ENCODE measurements at places on chromosomes 6 and 20.
A peak's percentile ranks its signal among the peaks of the same experiment; 100 is the strongest.

DNA sequence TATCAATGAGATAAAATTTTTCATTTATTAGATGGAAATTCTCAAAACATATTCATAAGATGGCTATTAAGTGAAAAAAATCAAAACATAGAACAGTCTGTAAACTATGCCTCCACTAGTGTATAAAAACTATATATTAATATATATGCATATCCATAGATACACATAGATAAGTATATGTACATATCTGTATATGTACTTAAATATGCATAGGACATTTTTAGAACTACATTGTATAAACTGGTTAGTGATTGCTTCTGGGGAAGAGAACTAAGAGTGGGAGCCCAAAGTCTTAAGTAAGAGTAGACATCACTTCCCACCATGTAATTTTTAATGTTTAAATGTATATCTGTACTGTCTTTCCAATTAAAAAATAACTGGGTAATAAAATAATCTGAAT, 31.5 kb downstream of the IPCEF1 start:
- no peak for DNase-seq

DNA sequence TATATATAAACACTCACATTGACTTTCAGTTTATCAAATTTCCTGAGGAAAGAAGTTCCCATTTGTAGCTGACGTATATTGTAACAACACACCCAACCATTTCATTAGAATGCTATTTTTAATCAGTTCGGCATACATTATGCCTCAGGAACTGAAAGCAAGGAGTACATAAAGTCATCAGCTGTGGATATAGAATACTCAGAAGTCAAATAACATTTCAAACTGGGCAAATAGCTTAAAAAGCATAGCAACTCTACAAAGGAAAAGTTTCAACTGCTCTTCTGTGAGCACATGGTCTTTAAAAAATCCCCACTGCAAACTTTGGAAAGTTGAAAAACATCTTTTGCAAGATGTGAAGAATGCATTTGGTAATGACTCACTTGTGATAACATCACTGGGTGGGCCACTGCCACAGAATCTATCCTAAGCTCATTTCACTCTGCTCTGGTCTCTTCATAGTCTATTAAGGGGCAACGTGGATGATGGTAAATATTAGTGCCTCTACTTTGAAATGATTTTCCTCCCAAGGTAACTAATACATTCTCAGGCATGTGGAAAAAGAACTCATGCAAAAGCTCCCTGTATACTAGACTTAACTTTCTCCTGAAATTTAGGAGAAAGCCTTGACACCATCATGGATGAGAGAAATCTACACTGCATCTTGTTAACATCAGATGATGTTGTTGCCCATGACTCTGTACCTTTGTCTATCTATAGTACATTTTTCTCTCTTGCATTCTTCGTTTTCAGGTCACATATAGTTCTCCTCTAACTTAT, 49.2 kb downstream of the FYN start:
- no peak for DNase-seq

DNA sequence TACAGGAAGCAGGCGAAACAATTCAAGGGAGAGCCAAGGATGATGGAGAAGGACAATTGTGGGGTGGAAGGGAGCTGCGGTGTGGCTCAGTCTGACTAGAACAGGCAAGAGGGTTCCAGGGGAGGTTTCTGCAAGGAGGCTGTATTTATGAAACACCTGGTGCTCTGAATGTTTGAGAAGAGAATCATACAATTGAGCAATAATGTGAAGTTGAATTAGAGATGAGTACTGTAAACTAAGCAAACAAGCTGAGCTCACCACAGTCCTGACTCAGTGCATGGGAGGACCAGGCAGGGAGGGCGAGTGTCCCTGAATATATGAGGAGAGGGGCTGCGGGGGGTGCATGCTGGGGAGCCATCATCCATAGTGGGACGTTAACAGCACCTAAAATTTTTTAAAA, 279.7 kb downstream of the KIF16B start:
- peak; percentile 70 for DNase-seq

DNA sequence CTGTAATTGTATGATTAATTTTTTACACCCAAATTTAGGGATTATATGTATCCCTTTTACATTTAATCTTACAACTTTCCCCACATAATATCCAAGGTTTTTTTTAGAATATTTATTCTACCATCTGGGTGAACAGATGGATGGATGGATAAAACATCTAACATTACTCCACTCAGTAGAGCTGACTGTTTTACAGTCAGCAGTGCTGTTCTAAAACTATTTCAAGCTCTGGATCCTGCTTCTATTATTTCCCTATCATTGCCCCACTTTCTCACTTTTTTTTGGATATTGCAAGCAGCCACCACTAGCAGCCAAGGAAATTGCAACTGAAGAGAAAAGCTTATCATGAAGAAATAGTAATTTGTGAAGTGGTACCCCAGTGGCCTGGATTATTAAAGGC, 173.7 kb downstream of the ARHGAP18 start:
- no peak for DNase-seq

DNA sequence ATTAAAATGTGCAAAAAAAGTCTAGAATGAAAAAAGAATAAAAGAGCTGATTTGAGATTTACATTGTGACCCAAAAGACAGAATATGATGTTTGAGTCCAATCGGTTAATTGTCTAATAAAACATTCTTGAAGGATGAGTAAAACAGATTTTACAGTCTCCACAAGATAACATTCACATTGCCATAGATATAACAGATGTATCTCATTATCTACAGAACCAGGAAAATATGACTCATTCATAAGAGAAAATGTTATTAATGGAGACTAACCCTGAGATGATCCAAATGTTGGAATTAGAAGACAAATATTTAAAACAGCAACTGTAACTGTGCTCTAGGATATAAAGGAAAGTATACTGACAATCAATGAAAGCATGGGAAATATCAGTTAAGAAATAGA, 141.7 kb downstream of the RFX6 start:
- DNase-seq, result no peak

- no peak for DNase-seq
Observed at GRCh38 chr20:52259295-52259694, 67.7 kb upstream of the ZFP64 start.

DNA sequence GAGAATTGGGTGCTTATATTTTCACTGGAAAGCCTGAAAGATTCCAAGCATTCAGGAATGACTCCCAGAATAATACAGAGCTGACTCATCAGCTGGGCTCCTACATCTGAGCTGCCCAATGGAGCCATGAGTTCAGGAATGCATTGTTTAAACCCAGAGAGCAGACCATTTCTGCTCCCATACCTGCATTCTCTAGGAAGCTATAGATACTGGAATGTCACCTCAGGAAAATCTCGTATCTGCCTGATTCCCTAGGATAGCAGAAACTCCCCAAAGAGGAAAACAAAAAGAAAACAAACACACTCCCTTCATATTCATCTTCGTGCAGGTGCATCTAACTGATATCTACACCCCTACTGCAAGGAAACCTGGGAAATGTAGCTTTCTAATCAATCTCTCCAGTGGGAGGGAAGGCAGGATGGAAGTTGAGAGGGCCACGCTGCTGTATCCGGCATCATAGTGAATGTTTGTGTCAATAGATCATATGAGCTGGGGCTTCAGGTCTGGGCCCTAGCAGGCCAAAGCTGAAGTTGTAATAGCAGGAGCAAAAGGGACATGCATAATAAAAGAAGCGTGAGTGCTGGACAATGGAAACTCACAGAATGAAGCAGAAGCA, 8.2 kb upstream of the SLC2A12 start:
- DNase-seq, result no peak

DNA sequence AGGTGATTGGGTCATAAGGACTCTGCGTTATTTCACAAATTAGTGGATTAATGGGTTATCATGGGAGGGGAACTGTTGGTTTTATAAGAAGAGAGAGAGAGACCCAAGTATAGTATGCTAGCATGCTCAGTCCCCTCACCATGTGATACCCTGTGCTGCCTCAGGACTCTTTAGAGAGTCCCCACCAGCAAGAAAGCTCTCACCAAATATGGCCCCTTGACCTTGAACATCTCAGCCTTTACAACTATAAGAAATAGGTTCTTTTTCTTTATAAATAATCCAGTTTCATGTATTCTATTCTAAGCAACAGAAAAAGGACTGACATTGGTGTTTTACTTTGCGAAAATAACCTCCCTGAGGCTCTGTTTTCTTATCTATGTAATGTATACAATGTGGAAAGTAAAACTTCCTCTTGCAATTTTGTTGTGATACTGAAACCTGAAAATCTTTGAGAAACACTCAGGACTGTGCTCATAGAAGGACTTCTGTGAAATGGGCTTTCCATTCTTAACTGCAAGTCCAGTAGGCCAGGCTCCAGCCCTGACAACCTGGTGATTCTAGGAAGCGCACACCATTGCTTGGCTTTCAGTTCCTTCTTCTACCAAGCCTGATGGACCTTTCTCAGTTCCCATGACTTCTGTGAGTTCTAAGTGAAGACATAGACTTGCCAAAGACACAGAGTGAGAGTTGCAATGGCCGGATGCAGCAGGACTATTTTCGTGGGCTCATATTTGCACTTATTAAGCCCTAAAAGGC, 21.9 kb downstream of the SIRPD start:
- no peak for DNase-seq

GRCh38 chr6:107635057-107635515, 145.2 kb downstream of the SOBP start:
- no peak for DNase-seq

DNA sequence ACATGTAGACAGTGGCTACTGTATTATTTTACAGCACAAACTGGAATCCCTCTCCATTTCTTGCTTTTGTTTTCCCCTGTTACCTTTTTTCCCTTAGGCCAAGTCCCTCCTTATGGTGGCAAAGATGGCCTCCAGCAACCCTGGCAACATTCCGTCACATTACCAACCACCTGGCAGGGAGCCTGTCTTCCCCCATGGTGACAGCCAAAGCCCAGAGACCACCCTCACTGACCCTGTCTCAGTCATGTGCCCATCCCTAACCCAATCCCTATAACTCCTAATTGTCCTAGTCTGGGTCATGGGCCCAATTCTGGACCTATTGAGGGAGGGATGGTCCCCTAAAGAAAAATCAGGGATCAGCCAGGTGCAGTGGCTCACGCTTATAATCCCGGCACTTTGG, 27.6 kb downstream of the PARD6B start:
- DNase-seq, result no peak

GRCh38 chr20:45209924-45210323, 3.1 kb downstream of the SEMG1 start:
- DNase-seq, result no peak

DNA sequence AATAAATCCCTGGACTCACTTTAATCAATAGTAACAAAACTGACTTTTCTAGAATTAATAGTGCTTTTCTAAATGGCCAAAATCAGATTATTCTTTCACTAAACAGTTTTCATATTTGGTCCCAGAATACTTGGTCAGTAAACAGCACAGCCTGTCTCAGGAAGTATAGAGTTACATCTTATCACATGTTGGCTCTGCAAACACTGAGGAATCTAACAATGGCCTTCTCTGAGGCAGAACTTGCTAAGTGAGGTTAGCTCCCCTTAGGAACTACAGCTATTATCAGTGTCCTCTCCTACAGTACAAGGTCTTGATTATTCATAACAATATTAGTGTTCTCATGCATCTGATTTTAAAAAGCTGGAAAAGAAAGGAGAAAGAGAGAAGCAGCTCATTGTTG, 1622.8 kb downstream of the HACE1 start:
- DNase-seq, result peak; percentile 75

GRCh38 chr20:12984863-12985262, 23.9 kb upstream of the SPTLC3 start:
- no peak for DNase-seq

GRCh38 chr6:166486536-166486880, 100.0 kb downstream of the RAMACL start:
- DNase-seq, result no peak

DNA sequence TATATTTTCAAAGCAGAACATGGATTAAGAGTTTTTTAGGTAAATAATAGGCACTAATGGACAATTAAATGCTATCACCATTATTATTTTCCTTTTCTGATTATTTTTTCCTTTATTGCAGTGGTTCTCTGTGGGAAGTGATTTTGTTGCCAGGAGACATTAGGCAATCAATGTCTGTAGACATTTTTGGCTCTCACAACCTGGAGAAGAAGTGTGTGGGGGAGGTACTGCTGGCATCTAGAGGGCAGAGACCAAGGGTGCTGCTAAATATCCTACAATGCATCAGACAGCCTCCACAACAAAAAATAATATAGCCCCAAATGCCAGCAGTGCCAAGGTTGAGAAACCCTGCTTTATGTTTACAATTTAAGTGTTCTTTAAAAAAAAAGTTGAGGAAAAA, 8.3 kb downstream of the IFNGR1 start:
- DNase-seq, result no peak

DNA sequence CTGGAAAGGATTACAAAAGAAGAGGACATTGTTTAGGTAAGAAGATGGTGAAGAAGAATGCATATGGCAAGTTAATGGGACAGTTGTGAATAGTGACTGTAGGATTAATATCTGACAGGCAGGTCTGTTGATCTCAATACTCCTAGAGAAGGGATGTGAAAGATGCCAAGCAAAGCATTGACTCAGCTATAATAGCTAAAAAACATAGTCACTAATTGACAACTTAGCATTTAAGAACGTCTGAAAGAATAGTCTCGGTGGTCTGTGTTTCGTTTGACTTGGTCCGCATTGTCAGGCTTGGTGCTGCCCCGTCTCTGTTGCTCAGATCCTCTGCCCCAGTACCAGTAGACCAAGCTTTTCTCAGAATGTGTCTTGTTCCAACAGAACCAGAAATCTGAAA, 65.9 kb downstream of the HIVEP1 start:
- DNase-seq, result no peak

GRCh38 chr6:74892091-74892490, 313.8 kb downstream of the COL12A1 start:
- no peak for DNase-seq

DNA sequence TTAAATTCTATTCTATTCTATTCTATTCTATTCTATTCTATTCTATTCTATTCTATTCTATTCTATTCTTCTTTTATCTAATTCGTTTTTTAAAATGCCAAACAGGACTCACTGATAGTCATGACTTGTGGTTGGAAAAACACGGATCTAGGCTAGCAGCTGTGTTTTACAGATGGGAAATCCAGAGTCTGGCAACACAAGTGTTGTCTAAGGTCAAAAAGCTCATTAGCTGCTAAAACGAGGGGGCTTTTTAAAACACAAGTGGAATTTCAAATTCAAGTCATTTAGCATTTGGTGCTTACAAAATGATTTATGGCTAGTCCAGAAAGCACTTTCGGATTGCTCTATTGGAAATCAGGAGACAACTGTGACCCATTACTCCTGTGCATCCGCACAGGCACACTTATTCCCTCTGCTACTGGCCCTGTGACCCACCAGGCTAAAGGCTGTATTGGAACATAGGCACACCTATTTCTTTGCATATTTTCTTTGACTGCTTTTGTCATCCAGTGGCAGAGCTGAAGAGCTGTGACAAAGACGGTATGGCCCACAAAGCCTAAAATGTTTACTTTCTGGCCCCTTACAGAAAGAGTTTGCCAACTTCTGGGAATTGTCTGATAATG, 17.8 kb upstream of the MLIP start:
- no peak for DNase-seq

DNA sequence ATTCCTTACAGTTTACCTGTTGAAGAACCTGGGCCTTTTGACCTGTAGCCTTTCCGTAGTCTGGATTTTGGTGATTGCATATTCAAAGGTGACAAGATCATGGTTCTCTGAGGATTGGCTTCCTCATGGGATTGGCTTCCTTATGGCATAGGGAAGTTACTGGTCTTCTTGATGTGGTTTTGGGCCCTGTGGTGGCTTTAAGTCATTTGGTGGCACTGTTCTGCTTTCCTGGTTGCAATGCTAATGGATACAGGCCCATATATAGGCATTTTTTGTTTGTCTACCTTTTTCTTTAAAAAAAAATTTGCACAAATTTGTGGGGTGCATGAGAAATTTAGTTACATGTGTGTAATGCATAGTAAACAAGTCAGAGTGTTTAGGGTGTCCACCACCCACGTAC, 185.7 kb downstream of the CDKAL1 start:
- DNase-seq, result no peak

GRCh38 chr20:16014436-16014835, 558.8 kb downstream of the KIF16B start:
- no peak for DNase-seq

Measured in DMS53 (cell line).